ENCODE measurements at places on chromosomes 16 and 17.

DNA sequence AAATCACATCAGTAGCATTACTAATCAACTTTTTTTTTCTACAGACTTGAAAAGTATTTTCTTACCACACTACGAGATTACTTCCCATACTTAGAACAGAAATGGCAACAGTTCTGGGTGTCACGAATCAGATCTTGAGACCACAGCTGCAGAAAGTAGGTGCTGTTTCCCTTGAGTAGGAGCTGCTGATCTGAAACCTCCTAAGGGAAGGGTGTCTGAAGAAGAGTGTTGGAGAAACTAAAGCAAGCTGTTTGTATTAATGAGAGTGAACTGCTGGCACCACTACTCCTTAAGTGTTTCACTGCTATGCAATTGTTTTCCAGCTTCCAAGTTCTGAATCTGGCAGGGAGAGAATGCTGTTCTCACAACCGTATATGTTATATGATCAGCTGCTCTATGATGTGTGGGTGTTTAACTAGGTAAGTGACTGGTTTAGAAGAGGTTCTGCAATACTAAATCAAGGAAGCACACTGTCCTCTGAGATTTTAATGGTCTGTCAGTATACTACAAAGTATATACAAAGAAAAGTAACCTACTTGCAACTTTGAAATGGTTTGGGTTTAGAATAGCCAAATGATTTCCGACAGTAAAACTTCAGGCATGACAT is 3.3 kb downstream of the ZNF652 start:
- DNase-seq: no peak

DNA sequence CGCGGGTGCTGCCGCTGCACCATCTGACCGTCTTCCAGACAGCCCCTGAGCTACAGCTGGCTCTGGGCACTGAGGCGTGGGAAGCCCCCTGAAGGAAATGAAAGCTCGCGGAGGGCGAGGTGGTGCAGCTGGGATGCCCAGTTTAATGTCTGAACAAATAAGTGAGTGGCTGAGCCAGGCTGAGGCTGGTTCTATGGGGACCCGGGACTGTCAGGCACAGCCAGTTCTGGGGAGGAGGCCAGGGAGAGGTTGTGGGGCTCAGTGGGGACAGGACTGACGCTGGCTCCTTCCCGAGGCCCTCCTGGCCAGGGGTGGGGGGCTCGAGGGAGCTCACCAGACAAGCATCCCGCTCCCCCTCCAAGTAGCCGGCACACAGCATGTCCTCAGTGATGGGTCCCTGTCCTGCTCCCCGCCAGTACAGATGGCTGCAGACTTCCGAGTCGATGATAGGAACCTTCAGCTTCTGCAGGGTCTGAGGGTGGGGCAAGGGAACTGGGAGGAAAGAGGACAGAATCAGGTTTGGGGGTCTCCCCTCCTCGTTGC is 4.4 kb downstream of the PRSS22 start:
- DNase-seq: no peak

GRCh38 chr16:31128711-31129567 is 6.6 kb downstream of the PRSS8 start:
- DNase-seq: no peak

- DNase-seq: peak; percentile 91
Observed at GRCh38 chr16:15672514-15673167, 22.6 kb downstream of the NDE1 start.

GRCh38 chr17:42167807-42168206 is 13.0 kb upstream of the RAB5C start:
- DNase-seq: no peak

- no peak for DNase-seq
Observed at GRCh38 chr17:3979290-3979611, 15.0 kb upstream of the ATP2A3 start.

DNA sequence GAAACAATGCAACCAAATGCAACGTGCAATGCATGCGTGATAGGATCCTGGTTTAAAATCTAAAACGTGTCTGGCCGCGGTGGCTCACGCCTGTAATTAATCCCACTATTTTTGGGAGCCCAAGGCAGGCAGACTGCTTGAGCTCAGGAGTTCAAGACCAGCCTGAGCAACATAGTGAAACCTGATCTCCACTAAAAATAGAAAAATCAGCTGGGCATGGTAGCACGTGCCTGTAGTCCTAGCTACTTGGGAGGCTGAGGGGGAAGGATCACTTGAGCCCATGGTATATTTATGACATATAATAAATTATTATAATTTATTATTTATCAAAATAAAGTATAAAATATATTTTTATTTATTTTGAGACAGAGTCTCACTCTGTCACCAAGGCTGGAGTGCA is 241.8 kb downstream of the PARN start:
- DNase-seq: no peak

DNA sequence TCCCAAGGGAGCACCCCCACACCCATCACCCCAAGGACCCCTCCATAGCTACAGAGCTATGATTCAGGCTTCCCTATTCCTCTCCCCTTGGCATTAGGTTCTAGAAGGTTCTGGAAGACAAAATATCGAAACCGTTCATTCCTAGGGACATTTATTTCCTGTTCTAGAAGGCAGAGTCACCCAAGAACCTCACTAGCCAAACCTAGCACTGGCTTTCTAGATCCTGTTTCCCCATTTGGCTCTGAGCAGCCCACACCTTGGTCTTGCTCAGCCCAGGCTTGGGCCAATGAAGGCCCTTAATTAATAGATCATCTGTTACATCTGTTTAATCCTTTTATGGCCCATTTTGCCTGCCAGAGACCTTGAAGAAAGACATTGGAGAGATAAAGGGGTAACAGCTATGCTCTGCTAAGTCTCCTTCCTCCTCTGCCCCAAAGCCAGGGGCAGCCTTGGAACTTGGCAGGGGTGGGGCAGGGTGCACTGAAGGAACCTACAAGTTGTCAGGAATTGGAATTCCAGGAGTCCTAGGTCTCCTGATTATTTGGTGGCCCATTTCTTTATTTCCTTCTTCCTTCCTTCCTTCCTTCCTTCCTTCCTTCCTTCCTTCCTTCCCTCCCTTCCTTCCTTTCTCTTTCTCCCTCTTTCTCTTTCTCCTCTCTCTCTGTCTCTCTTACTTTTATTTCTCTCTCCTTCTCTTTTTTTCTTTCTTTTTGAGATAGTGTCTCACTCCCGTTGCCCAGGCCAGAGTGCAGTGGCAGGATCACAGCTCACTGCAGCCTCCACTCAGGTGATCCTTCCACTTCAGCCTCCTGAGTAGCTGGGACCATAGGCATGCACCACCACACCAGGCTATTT is 8.7 kb upstream of the FZD2 start:
- no peak for DNase-seq
